Urinary bladder (tissue), 4 donors: ENCODE measurements at places on chromosomes 5 and 9. TPM values are rescaled to one million over a fixed set of nuclear protein-coding genes. Genes with fewer than 3 reads are reported as not detected.
A peak's percentile ranks its signal among the peaks of the same experiment; 100 is the strongest.

GRCh38 chr9:973295-973834, 3.1 kb upstream of the DMRT3 start:
- DNase-seq: no peak

GRCh38 chr9:78292026-78292425, 4.9 kb upstream of the PSAT1 start:
- DNase-seq: no peak

DNA sequence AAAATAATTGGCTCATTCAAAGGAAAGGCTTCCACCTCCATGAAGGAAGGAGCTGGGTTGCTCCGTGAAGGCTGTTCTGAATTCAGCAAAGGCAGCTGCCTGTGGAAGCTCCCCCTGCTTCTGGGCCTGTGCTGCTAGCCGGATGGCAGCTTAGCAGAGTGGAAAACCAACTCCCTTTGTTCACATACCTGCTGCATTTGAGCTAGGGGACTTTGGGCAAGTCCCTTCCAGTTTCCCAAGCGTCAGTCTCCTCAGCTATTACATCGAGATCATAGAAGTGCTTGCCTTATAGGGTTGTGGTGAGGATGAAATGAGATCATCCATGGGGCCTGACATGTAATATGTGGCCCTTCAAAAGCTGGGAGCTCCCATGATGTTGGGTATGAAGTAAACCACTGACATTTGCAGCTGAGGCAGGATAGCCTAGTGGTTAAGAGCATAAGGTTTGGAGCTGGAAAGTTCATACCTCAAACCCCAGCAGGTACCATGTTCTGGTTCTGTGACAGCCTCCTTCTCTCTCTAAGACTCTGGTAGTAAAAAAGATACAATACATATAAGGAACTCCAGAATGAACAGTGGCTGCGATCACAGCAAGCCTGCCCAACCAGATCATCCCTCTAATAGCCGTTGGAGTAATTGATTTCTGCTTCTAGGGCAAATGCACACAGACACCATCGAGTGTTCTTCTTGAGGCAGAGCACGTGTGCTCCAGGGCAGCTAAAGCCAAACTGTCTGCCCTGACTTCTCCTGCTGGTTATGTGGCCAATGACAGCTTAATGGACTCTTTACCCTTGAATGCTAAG, 11.0 kb upstream of the DENND1A start:
- no peak for DNase-seq

DNA sequence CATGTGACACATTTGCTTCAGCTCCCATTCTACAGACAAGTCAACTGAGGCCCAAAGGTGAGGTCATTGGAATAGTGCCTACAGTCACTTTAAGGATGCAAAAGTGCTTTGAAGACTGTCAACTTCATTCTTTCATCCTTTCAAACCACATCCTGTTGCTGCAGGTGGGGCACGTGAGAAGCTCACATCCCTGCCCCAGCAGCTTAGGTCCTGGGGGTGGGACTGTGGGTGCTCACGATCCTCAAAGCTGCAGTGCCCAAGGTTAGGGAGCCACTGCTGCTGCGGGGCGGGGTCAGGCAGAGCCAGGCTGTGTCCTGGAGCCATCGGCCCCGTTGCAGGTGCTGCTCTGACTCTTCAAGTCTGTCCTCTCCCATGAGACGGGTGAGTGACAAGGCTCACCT, 57.9 kb upstream of the IER5L start:
- no peak for DNase-seq

- no peak for DNase-seq
Observed at GRCh38 chr9:87818308-87818707, 64.4 kb upstream of the SPATA31E1 start.

DNA sequence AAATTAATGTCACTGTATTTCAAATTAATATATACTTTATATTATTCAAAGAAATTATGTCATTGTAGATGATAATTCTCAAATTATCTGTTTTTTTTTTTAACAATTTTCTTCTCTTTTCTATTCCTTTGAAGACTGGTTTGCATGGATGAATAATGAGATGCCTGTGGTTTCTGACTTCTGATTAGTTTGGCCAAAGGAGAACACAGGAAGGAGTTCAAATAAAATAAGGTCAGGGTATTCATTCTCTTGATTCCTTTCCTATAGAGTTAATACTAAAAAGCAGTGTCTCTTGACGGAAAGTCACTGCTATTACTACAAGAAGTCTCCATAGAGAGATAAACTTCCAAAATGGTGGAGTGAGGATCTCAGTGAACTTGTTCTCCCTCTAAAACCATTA, 279.6 kb upstream of the FTMT start:
- no peak for DNase-seq

- no peak for DNase-seq
Observed at GRCh38 chr5:2906302-2907090, 155.0 kb upstream of the IRX2 start.

GRCh38 chr5:17190242-17190778, 27.1 kb upstream of the BASP1 start:
- DNase-seq: peak; percentile 28

PPIP5K2 gene
- 143 TPM for total RNA-seq

NUTM2G gene
- not detected for total RNA-seq

IGFBPL1 gene
- total RNA-seq: 3.0 TPM

FBLL1 gene
- 2.4 TPM for total RNA-seq

PCDHGB7 gene
- 10.4 TPM for total RNA-seq

MCC gene
- total RNA-seq: 60.7 TPM

SLC1A1 gene
- 6.9 TPM for total RNA-seq
